Hypothalamus (tissue), 51 donors: ENCODE measurements at places on chromosomes 13 and 19.

- DNase-seq: no peak
Observed at GRCh38 chr19:54416695-54417491, 1.6 kb downstream of the TTYH1 start.

DNA sequence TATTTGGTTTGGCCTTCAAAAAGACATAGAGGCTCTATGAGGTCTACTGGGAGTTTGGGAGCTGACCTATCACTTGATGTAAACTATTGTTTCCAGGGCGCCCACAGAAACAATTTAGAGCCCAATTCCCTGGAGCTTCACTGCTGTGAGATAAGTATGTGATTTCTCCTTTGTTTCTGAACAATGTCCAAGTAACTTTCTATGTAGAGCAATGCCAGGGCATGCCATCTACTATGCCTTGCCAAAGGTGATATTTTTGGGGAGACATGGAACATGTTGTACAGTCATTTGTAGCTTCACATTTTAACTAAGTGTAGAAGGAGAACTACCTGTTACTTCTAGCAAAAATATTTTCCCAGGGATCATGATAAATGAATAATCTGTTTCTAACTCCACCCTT, 872.6 kb downstream of the GPC5 start:
- DNase-seq: no peak

DNA sequence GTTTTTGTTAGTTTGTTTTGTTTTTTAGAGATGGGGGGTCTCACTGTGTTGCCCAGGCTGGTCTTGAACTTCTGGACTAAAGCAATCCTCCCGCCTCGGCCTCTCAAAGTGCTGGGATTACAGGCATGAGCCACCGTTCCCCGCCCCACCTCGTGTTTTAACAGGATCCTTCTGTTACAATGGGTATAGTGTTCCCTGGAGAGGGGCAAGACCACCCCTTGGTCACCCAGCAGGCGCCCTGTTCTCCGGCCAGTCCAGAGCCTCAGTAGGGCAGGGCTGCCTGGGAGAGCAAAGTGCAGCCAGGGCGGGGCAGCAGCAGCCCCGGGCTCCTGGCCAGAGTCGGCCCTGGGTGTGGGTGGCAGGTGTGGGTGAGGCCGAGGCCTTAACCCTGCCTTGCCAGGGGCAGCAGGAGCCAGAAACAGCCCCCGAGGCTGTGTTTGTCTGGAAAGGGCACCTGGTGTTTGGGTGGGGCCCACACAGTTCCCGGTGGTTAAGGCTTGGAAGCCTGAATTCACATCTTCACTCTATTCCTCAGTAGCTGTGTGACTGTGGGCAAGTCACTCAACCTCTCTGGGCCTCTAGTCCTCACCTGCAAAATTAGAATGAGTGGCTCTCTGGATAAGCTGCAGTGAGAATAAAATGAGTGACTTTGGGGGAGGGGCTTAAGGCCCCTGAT, 7.2 kb downstream of the VASP start:
- DNase-seq: no peak

DNA sequence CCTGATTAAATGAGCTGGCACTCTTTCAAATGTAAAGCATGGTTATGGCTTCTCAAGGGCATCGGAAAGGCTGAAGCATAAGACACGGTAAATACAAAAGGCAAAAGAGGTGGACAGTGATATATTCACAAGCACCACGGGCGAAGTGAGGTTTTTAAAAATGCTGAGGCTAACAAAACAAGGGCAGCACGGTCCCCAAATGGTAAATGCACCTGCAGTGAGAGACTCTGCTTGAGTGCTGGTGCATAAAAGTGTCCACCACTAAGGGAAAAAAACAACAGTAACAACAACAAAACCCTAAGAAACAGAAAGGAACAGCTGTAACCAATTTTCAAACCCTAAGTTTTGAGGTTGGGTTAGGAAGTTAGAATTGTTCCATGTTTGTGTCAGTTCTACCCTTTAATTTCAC, 234.9 kb downstream of the PCDH9 start:
- DNase-seq: no peak

DNA sequence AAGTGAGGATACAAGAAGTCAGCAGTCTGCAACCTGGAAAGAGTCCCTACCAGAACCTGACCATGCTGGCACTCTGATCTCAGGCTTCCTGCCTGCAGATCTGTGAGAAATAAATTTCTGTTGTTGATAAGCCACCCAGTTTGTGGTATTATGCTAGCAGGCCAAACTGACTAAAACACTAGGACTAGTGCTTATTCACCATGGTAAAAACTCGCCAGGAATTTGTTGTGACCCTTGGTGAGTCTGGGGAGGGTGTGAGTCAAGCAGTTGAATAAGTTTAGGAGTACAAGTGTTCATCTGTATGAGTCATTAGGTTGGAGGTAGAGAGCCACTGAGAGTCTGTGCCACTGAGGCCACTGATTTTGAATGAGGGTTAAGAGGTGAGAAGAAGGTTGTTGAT, 3.6 kb downstream of the ZIK1 start:
- no peak for DNase-seq

- DNase-seq: no peak
Observed at GRCh38 chr13:30719525-30719914, 15.8 kb upstream of the ALOX5AP start.

DNA sequence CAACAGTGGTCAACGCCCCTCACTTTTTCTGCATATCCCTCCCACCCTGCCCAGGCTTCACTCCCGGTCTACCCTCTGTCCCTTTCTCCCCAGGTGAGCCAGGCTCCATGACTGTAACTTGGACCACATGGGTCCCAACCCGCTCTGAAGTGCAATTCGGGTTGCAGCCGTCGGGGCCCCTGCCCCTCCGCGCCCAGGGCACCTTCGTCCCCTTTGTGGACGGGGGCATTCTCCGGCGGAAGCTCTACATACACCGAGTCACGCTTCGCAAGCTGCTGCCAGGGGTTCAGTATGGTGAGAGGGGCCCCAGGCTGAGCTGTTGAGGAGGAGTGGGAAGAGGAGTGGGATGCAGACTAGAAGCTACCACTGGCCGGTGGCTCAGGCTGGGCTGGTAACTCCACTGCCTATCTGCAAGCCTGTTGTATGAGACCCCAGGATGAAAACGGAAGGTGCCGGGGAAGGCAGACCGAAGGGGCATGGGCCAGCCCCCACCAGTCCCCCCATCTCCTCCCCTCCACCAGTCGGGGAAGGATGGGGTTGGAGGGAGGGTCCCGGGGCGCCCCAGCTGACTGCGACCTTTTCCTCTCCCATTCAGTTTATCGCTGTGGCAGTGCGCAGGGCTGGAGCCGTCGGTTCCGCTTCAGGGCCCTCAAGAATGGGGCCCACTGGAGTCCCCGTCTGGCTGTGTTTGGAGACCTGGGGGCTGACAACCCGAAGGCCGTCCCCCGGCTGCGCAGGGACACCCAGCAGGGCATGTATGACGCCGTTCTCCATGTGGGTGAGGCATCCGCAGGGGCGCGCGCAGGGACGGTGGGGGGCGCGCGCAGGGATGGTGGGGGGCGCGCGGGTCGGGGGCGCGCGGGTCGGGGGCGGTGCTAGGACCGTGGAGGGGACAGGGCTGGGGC, 14.4 kb downstream of the ACP7 start:
- no peak for DNase-seq
